ENCODE measurements at places on chromosomes 3 and 15.

DNA sequence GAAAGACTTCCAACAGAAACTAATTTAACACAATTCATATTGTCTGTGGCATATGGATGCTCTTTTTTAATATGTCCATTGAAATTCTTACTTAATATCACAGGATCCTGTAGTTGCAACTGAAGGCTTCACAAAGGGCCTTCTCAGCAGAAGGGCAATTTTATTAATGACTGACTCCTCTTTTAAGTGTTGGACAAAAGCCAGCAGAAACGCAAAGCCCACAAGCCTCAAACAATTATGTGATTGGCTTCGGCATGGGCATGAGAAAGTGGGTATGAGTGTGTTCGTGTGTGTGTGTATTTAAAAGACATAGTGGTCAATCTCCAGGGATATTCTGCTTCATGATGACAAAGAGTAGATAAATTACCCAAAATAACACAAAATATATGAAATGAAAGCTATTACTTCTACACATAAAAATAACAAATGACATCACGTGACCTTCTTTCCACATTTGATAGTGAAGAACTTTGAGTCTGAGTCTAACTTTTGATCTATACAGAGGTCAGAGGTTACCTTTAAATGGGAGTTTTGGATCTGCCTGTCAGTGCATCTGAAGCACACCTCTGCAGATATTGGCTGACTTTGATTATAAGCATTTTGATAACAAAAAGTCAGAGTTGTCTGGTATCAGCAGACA is 496.9 kb downstream of the CADM2 start:
- DNase-seq: no peak

- DNase-seq: no peak
These were observed 137.4 kb downstream of the MBNL1 start for GRCh38 chr3:152405915-152406802.

- DNase-seq: no peak
These were observed 241.8 kb upstream of the LRTM1 start for GRCh38 chr3:55169608-55170072.

GRCh38 chr3:23781051-23781450 is 24.7 kb upstream of the UBE2E1 start:
- DNase-seq: no peak

GRCh38 chr3:140219923-140220452 is 285.0 kb downstream of the CLSTN2 start:
- DNase-seq: no peak

- no peak for DNase-seq
These were observed 46.6 kb downstream of the ANP32A start for GRCh38 chr15:68774120-68774519.

DNA sequence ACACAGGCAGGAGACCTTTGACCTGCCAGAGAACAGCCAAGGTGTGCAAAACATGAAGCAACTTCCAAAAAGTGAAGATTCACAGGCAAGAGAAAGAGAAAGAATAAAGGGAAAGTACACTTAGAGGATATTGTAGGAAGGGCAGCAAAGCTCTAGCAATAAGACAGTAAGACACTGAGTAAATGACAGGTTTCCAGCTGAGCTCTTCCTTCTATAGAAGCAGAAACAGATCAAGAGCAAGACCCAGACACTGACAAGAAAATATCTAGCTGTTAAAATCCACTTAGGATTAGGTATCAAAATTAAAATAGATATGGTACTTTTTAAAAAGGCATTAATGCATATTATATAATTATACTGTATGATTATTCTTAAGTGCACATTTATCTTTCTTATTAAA is 333.4 kb downstream of the RAP2B start:
- DNase-seq: no peak

DNA sequence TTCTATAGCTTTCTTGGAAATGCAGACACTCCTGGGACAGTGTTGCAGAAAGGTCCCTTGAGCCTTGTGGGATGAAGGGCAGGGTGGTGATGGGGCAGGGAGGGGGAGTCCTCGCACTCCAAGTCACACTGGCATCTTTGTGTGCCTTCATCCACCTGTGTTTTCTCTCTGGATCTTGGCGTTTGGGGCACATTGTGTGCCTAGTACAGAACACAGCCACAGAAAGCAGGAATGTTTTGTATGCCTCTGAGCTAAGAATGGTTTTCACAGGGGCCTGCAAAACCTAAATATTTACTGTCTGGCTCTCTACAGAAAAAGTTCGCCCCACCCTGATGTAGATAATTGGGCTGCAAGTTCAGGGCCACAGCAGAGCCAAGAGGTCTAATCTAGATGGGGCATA is 5.7 kb downstream of the MYZAP start:
- DNase-seq: no peak

- no peak for DNase-seq
These were observed 20.5 kb upstream of the LIMD1 start for GRCh38 chr3:45574067-45574494.

DNA sequence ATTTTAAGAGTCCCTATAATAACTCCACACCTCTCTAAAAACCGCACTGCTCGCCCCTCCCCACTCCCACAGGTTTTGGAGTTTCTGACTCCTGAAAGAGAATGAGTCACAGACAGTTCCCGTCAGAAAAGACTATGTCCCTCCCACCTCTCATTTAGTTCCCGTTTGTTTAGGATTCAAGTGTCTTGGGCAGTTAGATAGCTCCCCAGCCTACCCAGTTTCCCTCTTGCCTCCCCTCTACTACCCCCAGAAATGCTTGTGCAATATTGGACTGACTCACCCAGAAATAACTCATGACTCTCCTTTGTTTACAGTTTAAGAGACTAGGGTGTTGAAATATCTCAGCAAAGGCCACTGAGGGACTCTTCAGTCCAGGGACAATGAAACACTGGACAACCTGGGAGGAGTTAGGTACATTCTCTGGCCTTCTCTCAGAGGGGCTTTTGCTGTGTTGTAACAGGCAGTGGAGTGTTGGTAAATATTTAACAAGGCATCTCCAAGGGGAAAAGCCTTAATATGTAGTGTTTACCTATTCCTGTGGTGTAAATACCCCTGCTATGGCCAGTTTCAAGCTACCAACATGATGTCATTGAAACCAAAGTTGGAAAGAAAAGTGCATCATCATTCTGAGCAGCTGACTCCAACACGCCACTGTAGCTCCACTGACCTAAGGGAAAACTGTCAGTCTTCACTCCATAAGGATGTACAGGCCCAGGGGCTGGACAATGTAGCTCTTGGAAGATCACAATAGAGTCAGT is 96.1 kb upstream of the CHD2 start:
- peak; percentile 54 for DNase-seq

DNA sequence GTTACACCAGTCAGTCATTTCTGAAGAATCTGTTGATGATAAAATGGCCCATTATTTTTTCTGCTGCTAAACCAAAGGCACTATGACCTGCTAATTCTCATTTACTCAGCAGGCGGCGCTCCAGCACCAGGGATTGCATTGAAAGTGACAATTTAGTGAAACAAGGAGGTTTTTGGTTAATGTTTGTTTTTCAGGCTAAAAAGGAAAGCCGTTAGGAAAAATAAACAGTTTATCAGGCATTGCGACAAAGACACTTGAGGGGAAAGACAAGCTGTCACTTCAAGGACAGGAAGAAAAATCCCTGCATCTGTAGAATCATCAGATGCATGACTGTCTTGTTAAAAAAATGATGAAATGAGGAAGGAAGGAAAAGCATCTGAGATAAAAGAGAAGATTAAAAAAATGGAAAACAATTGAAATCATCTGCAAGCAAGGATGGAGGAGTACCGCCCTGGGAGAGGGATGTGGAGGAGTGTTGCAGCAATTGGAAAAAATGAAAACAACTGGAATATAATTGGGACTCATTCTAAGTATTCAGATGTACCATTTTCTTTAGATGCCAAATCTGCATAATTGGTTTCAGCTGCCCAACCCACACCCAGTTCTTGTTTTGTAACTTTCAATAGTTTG is 54.0 kb downstream of the NR1D2 start:
- peak; percentile 79 for DNase-seq

- no peak for DNase-seq
These were observed 276.7 kb downstream of the NFKBIZ start for GRCh38 chr3:102125994-102126368.

DNA sequence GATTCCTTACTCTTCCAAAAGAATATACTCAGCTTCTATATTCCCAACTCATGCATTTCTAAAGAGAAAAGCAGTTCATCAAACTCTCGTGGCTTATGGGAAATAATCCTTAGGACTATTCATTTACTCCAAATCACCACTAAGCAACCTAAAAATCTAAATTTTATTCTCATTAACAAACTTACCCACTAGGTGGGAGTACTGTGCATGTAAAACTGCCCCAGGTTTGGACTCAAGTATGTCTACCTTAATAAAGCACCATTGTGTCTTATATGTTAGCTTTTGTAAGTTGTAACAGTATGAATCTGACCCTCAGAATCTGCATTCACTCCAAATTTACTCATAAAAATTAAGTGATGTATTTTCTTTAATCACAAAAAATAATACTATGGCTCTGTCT is 25.3 kb downstream of the RAD18 start:
- no peak for DNase-seq

- no peak for DNase-seq
These were observed 71.1 kb downstream of the CHSY1 start for GRCh38 chr15:101180620-101181307.

- no peak for DNase-seq
These were observed 171.4 kb downstream of the NSUN3 start for GRCh38 chr3:94234177-94234788.

- no peak for DNase-seq
These were observed 5.1 kb upstream of the BFSP2 start for GRCh38 chr3:133394561-133395311.

DNA sequence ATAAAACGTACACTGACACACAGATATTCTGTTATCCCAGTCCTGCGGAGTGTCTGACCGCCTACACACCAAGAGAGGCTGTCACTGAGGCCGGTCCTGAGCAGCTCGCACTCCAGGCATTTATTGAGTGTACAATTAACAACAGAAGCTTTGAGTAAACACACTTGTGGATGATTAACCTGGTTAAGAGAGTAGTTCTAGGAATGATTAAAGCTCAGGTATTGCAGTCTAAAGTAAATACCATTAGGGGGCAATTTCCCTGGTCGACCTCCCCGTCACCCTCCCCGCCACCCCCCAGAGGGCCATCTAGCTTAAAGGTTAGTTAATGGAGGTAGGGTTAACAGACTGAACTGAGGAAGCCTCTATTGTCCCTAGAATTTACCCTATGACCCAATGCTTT is 1278.5 kb downstream of the NSUN3 start:
- DNase-seq: no peak

- DNase-seq: no peak
These were observed 45.6 kb downstream of the RTP1 start for GRCh38 chr3:187242900-187243299.

DNA sequence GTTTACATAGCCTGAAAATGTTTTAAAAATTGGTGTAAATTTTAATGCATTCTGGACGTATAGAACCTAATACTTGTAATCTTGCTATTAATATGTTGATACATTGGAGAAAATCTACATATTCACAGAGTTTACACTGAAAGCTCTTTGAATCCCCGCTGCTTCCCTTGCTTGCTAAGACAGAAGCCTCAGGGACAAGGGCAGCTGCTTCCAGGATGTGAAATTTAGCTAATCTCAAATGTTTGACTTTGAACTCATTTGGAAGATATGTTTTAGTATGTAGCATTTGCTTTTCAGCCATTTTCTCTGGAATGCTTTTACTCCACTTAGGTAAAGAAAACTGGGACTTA is 172.0 kb downstream of the RBMS3 start:
- no peak for DNase-seq

DNA sequence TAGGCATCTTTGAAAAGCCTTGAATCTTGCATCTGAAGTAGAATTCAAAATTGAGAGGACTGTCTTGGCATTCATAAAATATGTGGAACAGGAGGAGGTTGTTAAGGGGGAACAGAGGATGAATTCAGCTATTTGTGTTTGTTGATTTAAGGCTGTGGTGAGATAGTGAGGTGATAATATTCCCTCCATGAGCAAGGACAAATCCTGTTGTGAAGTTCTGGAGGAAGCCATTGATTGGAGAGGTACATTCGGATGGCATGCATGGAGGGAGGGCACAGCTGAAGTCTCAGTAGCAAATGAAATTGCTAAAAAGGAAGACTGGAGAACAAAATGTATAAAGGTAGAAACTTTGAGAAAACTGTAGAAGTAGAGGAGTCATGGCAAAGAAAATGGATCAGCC is 443.8 kb downstream of the NLGN1 start:
- no peak for DNase-seq

DNA sequence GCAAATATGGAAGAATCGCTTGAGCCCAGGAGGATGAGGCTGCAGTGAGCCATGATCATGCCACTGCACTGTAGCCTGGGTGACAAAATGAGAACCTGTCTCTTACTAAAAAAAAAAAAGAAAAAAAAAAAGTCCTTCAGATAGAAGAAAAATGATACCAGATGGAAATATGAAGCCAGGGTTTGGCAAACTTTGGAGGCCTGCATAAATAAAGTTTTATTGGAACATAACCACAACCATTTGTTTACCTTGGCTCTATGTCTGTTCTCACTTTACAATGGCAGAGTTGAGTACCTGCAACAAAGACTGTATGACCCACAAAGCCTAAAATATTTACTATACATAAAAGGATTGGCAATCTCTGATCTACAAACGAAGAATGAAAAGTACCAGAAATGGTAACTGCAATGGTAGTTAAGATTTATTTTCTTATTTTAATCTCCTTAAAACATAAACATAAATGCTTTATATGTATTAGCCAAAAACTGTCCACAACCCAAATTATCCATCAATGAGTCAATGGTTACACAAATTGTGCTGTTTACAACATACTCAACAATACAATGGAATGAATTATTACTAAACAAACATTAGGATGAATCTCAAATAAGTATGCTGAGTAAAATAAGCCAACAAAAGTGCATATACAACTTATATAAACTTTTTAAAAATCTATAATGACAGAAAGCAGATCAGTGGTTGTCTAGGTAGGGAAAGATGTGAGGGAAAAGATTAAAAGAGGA is 41.8 kb downstream of the GOLGB1 start:
- no peak for DNase-seq

DNA sequence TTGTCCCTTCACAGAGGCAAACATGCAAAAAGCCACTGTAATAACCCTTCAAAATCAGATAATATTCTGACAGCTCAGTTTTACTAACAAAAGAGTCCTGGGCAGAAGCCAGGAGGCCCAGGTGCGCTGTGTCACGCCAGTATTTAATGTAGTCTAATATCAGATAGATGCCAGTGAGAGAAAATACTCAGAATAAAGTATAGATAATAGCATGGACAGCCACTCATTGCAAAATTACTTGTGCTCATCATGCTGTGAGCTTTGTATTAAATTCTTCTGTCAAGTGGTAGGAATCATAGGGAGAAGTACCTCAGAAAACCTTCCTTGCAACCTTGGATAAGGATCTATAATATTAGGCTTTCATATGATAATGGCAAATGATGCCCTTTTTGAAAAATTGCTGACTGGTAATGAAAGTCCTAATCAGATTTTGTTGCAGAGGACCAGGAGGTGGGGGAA is 1154.3 kb downstream of the ROBO1 start:
- no peak for DNase-seq

DNA sequence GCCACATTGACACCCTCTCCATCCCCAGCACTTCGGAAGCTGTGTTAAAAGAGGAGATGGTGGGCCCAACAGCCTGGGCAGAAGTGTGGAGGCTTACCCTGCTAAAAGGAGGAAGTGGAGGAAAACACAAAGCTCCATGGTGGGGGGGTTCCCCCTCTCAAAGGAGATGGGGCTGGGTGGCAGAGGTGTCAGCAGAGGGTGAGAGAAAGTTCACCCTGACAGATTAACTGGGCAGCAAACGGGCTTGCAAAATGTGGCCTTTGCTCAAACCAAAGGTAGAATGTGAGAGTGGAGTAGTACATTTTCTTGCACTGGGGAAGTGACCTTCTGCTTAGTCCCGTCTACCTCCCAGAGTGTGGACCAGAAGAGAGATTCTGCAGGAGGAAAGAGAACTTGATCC is 44.7 kb downstream of the MYO1E start:
- no peak for DNase-seq

Data from hippocampal formation (tissue), 2 donors.